Central memory CD4-positive, alpha-beta T cell (primary cell): ENCODE measurements at places on chromosomes 11 and 22.

GRCh38 chr11:57464539-57465181 is 4.3 kb downstream of the RTN4RL2 start:
- DNase-seq = no peak

- DNase-seq = no peak
These were observed 54.8 kb upstream of the PRSS23 start for GRCh38 chr11:86745571-86745970.

- DNase-seq = no peak
These were observed 15.0 kb downstream of the TUB start for GRCh38 chr11:8095806-8096522.

- DNase-seq = no peak
These were observed 35.3 kb upstream of the GNB1L start for GRCh38 chr22:19889951-19890350.

DNA sequence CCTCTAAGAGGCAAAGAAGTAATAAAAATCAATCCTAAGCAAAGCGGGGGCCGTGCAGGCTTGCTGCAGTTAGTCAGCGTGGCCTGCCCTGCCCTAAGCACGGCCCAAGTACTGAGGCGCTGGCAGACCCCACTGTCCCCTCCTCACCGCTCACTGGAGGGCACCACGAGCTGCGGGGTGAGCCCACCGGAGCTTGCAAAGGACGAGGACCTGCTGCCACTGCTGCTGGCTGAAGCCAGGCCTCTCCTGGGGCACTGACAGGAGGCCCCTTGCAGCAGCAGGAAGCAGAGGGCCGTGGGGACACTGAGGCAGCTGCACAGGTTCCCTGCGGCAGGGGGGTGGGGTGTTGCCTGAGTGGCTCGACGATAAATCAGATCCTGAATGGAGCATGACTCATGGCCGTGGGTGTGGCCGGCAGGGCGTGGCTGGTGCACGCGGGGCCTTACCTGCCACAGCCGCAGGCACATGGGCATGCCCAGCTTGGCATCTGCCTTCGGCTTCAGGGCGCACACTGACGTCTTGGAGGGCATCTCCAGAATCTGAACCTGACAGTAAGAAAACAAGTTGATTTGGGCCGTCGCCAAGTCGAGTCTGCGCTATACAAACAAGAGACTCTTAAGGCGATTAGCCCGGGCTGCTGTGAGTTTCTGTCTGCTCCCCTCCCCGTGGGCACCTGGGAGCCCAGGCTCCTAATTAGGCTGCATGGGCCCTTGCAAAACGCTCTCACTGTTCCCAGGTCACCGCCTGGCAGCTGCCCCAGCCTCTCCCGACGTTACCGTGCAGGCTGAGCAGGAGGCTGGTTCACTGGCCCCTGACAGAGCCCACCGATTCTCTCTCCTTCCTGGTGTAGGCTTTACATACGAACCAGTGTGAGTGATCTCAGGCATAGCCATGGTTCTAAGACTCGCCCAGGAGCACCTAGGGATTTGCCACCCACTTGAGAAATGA is 45.9 kb downstream of the TBX1 start:
- no peak for DNase-seq

DNA sequence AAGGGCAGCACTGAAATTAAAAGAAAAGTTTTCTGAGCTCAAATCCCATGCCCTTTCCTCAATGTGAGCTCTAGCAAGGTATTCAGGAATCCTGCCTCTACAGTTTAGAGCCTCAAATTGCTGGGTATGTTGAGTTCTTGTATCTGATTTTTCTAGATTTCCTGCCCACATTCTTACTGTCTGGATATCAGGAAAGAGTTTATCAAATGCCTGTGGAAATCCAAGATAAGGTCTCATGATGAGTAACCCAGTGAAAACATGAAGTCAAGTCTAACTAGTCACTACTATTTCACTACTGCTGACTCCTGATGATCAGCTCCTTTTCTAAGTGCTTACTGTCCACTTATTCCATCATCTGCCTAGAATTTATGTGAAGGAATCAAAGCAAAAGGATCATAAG is 29.8 kb downstream of the LIMK2 start:
- DNase-seq = no peak

GRCh38 chr11:64384981-64385944 is 26.3 kb downstream of the RPS6KA4 start:
- DNase-seq = no peak

GRCh38 chr22:21766691-21767462 is 31.3 kb upstream of the YPEL1 start:
- peak; percentile 61 for DNase-seq

DNA sequence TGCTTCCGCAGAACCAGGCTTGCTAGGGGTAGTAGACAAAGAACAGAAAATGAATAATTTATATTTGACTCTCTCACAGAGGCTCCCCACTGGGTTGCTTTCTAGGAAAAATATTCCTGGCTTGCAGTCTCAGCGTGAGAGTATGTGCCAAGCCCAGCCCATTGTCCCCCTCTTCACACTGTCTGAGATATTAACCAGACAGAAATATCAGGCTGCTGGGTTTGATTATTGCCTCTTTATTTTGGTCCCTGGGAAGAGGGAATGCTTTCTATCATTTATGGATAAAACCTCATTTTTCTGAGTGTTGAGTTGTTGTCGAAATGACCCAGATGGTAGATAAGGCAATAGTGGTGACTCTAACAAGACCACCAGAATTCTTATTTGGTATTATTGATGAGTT is 367.9 kb downstream of the METTL15 start:
- no peak for DNase-seq

DNA sequence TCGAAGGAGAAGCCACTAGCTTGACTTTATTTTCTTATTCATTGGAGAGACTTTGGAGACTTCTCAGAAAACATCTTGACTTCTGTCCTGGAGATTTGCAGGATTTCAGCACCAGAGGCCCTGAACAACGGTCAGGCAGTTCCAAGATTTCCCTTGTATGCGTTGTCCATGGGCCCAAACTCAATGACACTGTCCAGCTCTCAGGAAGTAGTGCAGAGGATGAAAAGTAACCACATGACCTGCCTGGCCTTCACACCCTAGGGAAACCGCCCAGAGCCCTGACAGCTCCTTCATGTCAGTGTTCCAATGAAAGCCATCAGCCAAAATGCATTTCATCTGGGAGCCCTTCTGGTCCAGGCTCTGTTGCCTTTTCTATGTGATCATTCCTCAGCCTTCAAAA is 214.1 kb downstream of the BLID start:
- no peak for DNase-seq

DNA sequence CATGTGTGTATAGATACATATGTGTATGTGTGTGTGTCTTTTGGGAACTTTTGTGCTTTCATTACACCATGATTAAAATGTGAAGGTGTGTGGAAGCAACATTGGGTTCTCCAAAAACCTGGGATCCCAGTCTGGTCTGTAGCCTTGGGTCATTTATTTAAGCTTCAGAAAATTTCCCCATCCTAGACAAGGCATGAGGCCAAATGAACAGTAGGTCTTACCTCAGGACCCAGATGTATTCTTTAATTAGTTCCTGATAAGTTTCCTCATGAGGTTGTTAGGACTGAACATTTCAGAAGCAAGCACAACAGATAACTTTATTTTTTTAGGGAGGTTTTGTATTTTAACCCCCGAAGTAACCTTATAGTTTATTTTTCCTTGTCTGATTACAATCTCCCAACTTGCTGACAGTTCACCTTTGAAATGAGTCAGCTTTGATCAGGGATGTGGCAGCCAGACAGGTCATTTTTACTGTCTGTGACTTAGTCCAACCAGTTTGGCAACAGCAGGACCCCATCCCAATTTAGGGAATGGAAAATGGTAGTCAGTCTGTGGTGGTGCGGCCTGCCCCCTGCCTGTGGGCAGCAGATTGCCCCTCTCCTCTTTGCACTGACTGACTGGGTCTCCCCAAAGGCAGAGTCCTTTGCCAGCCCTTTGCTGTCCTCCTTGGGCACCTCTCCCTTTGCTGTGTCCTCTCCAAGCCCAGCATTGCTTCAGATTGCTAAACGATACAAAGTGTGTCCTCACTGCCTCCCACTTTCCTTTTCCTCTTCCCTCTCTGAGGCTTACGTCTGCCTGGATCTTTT is 88.3 kb downstream of the NAV2 start:
- DNase-seq = no peak

DNA sequence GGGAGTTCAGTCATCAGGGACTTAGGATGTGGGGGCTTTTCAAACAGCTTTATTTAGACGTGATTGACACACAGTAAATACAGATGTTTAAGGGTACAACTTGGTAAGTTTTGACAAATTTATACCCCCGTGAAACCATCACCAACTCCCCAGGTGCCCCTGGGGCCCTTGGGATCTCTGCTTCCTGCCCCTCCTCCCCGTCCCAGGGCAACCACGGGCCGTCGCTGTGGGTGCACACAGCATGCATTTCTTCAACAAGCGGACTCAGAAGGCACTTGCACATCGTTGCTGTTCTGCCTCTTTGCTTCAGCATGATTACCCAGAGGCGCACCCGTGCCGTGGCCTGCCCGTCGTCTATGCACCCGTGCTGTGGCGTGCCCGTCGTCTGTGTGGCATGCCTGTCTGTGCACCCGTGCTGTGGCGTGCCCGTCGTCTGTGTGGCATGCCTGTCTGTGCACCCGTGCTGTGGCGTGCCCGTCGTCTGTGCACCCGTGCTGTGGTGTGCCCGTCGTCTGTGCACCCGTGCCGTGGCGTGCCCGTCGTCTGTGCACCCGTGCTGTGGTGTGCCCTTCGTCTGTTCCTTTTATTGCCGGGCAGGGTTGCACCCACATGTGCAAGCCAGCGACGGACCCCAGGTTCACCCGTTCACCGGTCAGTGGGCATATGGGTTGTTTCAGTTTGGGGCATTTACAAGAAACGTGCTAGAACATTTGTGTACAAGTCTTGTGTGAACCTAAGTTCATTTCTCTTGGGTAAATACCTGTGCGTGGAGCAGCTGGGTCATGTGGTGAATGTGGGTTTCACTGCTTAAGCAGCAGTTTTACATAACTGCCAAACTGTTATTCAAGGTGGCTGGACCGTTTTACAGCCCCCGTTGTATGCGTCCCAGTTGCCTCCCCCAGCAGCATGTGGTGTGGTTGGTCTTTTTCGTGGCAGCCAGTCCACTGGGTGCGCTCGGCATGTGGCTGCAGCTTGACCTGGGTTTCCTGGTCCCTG is 8.3 kb downstream of the CD81 start:
- no peak for DNase-seq

DNA sequence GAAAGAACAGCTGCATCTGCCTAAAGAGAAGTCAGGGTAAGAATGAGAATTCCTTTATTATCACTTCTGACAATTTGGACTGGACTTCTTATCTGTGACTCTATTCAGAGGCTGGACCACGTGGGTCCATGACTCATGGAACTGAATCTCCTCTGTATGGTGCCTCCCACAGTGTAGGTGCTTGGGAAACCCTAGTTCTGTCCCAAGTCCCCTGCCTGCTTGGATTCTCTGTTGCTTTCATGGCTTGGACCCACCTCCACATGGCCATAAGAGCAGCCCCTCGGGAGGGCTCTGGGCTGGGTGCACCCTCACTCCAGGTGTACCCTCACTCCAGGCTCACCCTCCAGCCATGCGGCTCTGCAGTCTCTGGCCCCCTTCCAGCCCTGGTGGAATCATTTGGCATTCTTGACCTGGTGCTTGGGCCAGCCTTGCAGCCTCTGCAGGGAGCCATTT is 153.4 kb downstream of the CACNA1I start:
- no peak for DNase-seq

GRCh38 chr22:50115693-50116092 is 25.9 kb downstream of the MOV10L1 start:
- DNase-seq = no peak

DNA sequence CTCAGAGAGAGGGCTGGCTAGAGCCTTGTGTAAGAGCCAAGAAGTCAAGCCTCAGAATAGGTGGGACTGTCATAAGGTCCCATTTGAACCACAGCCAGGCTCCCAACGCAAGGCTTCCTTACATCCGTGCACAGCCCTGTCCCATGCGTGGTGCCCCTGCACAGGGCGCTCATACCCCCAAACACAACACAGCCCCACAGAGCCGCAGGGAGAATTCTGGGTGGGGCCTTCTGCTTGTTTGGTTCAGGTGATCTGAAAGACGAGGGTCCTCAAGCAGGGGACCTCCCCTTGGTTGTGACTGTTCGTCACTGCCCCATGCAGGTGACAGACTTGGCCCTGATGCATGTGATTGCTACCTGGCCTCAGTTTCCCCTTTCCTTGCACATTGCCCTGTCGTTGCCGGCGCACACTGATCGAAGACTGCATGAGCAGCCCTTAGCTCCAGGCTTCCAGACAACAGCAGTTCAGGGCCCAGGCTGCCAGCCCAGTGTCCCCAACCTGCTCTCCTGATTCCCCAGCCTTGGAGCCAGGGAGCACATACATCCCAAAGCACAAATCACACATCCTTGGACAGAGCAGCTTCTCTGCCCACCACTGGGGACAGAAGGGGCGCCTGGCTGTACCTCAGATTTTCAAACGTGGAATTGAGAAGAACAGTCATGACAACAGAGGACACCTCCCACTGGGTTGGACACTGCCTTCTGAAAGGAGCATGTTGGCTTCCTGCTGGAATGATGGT is 22.1 kb downstream of the GNAZ start:
- DNase-seq = no peak

GRCh38 chr11:127133061-127133460 is 132.5 kb upstream of the KIRREL3 start:
- DNase-seq = no peak

GRCh38 chr11:22808571-22809197 is 20.9 kb downstream of the SVIP start:
- no peak for DNase-seq

DNA sequence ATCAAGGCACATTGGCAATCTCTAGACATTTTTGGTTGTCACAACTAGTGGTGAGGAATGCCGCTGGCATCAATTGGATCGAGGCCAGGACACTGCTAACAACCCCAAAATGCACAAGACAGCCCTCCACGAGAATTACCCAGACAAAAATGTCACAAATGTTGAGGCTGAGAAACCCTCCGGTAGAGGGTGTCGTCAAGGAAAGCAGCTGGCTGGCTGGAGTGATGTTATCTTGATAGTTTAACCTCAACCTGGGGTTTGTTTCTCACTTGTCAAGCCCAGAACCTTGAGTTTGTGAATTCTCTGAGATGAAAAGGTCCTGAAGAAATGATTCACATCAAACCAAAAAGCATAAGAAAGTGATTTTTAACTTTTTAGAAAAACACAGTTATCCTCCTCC is 21.1 kb upstream of the TMPRSS13 start:
- peak; percentile 80 for DNase-seq

- DNase-seq = no peak
These were observed 17.1 kb upstream of the CCDC90B start for GRCh38 chr11:83303316-83303715.

GRCh38 chr11:79331203-79331901 is 109.5 kb downstream of the TENM4 start:
- no peak for DNase-seq

DNA sequence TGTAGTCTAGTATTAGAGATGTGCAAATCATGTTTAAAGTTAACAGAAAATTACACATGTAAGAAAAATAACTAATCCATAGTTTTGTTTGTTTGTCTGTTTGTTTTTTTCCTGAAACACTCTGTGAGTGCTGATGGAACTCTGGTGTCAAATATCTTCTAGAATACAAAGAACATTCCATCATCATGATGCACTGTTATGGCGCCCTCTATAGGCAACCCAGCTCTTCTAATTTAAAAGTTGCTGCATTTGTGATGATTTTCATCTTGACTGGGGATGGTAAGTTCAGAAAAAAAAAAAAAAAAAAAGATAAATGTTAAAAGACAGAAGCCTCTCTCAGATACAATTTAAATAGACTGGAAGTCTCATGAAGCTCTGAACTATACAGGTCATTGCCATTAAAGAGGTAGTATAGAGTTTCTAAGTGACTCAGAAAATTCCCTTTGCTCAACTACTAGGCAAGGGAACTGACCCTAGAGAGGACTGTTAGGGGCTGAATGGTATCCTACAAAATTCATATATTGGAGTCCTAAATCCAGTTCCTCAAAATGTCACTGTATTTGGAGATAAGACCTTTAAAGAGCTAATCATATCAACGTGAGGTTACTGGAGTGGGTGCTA is 597.2 kb upstream of the ANO3 start:
- no peak for DNase-seq
